A549 treated with CORT108297 at 1 μM for 4 hours (cell line): ENCODE measurements at places on chromosomes 6 and 20. TPM values are rescaled to one million over a fixed set of nuclear protein-coding genes. Genes with fewer than 3 reads are reported as not detected.

Gene RREB1
- 7.2 to 10.7 TPM (median 8.0 TPM) in 5 replicates for total RNA-seq

Gene CD164
- 104 to 110 TPM (median 107 TPM) in 5 replicates for total RNA-seq

Gene PSMB9
- total RNA-seq: 15.7 to 25.5 TPM (median 18.9 TPM) in 5 replicates

Gene THEMIS
- total RNA-seq: not detected in 5 replicates
